OCI-LY7 (cell line): ENCODE measurements at places on chromosomes 4 and X.
A peak's percentile ranks its signal among the peaks of the same experiment; 100 is the strongest.

DNA sequence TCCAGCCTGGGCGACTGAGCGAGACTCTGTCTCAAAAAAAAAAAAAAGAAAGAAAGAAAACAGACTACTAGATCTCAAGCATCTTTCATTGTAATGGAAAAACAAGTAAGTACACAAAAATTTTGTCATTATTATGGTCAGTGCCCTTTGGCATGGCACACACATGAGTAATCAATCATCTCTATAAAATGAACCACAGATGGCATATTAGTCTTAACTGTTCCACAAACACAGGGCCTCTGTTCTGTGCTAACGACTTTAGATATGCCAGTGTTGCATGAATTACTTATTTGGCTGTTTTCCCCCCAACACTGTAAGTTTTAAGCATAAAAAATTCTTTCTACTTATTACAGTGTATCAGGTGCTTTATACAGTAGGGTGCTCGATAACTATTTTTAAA, 90.4 kb downstream of the COX7B2 start:
- DNase-seq: no peak

GRCh38 chrX:73821921-73822559, 259.0 kb downstream of the CHIC1 start:
- DNase-seq: no peak

DNA sequence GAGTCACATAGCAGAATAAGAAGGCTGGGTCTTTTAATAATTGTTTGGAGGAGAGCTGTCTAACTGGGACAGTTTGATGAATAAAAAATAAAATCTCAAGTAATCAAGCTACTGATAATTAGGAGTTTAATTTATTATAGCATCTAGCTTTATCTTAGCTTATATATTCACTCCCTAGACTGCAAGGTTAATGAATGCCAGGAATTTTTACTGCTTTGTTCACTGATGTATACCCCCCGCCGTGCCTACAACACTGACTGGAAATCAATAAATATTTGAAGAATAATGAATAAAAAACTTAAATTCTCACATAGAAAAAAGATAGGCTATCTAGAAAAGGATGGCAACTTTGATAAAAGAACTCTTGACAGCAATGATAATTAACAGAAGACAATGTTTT, 59.7 kb downstream of the IQCM start:
- DNase-seq: no peak

DNA sequence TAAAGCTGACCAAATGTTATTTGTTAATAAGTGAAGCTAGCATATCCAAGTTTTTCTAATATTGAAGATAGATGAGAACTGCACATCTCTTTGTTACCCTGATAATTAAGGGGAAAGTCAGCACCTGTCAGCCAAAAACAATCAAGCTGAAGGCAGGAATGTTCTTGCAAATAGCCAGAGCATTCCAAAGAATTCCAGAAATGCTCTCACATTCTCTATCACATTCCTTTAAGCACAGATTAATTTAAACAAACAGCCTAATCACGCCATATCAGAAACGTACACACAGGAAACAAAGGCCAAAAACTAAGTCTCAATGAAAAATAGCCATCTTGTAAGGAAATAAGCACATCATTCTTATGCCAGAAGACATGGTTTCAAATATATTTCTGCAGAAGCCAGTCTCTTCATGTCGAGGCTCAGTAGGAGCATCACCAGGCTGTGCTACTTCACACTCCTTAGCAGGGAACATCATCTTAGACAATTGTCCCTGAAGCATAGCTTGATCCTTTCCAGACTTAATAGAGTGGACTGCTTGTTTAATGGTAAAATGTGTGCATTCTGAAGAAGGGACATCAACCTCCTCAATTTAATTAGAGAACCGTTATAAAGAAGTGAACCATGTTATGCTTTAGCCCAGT, 252.9 kb upstream of the TTC29 start:
- DNase-seq: no peak

DNA sequence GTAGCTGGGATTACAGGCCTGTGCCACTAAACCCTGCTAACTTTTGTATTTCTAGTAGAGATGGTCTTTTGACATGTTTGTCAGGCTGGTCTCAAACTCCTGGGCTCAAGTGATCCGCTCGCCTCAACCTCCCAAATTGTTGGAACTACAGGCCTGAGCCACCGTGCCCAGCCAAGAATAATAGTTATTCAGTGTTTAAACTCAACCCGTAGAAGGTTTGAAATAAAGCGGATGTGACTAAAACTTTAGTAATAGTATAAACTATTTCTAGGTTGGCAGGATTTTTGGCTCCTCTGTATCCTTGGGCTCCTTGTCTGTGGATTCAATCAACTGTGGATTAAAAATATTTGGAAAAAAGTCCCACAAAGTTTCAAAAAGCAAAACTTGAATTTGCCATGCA, 37.8 kb downstream of the PCDH10 start:
- no peak for DNase-seq

DNA sequence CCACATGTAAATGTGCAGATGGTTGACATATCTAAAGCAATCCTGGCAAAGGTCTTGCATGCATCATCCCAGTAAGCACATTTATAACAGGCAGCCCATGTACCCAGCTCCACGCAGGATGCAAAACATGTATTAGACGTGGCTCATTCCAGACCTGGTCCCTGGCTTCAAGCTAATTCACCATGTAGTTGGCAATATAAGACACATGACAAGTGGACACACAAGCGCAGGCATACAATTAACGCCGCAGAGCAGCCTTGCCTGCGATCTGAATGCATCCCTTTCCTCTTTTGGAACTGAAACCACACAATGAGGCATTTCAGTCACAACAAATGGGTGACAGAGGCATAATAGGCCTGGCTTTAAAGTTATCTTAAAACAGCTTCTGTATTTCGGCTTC, 114.5 kb upstream of the TRIM2 start:
- no peak for DNase-seq

DNA sequence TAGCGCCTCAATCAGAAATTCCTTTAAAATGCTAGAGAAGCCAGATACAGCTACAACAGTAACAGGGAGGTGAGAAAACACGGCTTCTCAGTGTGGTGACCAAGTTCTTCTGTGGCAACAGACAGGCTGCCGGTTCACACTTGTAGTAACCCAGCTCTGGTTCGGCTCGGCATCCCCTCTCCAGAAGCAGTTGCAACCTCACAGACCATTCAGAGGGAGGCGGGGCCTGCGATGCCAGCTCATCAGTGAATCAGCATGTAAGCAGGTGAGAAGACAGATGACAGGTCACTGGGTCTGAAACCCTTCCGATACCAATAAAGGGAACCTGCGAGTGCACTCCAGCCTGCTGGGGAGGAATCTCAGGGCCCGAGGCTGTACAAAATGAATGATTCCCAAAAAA, 251.0 kb downstream of the KCNIP4 start:
- no peak for DNase-seq

- DNase-seq: peak; percentile 25
Observed at GRCh38 chrX:1502853-1503252, 34.1 kb downstream of the P2RY8 start.

DNA sequence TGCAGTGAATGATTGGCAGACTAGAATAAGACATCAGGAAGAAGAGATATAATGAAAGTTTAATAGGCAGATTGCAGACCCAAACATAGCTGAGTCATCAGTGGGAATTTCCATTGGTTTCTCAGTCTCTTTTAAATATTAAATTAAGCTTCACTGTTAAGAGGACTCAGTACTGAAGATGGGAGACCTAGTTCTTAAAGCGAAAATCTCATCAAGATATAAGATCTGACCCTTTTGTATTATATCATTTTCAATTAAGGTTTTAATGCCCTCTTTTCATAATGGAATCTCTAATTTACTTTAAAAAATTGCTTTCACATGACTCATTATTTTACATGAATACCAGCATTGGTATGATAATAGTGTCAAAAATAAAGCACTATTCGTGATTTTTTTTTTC, 168.9 kb upstream of the ATOH1 start:
- no peak for DNase-seq

- peak; percentile 74 for DNase-seq
Observed at GRCh38 chr4:17385403-17385802, 126.5 kb downstream of the QDPR start.

GRCh38 chr4:184424993-184425758, 49.2 kb downstream of the IRF2 start:
- DNase-seq: no peak

GRCh38 chr4:55398461-55398860, 2.7 kb downstream of the TMEM165 start:
- DNase-seq: no peak

GRCh38 chr4:158998624-158999023, 104.3 kb upstream of the RAPGEF2 start:
- no peak for DNase-seq

GRCh38 chrX:3962511-3963311, 249.3 kb upstream of the PRKX start:
- peak; percentile 25 for DNase-seq

DNA sequence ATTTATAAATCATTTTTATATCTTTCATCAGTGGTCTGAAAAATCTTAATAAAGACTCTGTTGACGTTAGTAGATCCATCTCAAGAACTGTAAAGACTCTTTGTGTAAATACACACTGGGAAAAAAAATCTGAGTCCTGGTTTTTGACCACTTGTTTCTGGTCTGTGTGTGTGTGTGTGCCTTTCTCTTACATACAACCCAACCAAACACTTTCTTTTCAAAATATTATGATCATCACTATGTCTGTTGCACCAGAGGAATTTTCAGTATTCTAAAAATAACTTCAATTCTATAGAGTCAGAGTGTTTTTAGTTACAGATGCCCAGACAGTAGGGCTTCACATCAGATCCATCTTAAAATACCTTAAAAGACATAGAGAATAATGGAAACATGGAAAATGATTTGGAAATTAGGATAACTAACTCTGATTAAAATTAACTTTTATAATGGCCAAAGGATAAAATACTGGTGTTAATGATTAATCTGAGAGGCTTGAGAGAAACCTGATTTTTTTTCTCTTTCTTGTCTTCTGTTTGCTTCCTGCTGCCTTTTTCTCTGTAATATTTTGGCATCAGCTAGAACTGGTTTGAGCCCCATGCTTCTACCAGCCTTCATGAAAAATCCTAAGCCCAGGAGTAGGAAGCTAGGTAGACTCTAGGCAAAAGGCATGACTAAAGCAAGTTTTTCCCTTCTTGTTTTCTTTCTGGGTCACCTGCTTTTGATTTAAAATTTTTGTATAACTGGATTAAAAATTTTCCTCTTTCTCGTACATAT, 99.7 kb downstream of the ATXN3L start:
- no peak for DNase-seq

- no peak for DNase-seq
Observed at GRCh38 chr4:10159671-10160070, 43.1 kb upstream of the WDR1 start.

- DNase-seq: no peak
Observed at GRCh38 chrX:34659575-34659974, 2.5 kb upstream of the TMEM47 start.

- DNase-seq: no peak
Observed at GRCh38 chr4:8045909-8046308, 106.2 kb upstream of the AFAP1 start.

DNA sequence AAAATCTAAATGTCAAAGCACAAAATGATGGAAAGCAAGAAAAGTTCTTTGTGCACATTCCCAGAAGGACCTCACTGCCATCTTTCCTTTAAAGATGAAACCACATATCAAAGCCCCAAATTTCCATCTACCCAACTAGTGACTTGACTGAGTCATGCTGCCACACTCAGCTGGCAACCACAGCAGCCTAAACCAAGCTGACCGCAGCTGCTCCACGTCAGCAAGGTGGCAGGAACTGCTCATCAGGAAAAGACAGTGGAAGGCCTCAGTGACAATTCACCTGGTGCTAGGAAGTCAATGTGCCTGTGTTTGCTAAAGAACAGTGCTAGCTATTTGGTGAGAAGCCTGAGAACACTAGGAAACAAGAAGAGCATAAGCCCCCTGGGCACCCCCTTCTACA, 26.1 kb downstream of the ACOX3 start:
- no peak for DNase-seq

DNA sequence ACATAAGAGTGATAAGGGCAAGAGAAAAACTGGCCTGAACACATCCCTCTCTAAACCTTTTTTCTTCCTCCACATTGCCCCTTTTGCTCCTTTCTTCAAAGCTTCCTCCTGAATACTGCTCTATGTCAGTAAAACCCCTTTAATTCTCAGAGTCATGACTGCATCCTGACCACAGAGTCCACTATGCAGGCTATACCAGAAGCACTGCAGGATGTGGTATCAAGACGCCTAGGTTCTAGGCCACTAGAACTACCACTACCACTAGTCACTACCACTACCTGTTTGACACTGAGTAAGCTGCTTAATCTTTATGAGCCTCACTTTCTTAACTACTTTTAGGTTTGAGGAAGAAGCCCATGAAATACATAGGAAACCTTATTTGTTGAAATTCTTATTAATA, 38.7 kb downstream of the ARHGEF9 start:
- no peak for DNase-seq

- no peak for DNase-seq
Observed at GRCh38 chr4:185109736-185110135, 33.3 kb upstream of the SLC25A4 start.

DNA sequence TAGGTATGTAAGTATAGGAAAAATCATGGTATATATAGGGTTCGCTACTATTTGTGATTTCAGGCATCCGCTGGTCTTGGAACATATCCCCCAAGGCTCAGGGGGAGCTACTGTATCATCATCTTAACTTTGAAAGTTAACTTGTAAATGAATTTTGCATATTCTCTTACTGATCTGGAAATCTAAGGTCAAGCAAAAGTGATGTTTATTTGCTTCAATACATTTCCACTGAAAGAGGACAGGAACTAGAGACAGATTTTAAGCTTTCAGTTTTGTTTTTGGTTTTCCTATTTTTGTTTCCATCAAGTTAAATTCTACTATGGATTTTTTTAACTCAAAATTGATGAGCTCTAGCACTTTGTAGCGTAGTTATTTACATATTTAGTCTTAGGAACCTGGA, 56.2 kb downstream of the NAF1 start:
- no peak for DNase-seq

GRCh38 chr4:42914937-42915336, 22.4 kb downstream of the GRXCR1 start:
- DNase-seq: no peak

DNA sequence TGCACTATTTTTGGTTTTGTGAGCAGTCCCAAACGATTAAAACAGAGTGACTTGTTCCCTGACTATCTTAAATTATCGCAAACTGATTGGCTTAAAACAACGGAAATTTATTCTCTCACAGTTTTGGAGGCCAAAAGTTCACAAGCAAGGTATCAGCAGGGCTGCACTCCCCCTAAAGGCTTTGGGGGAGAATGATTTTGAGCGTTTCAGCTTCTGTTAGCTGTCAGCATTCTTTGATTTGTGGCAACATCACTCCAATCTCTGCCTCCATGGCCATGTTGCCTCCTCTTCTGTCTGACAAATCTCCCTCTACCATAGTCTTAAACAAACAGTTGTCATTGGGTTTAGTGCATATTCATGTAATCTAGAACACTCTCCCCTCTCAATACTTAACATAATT, 459.6 kb upstream of the ATOH1 start:
- DNase-seq: no peak

GRCh38 chrX:39196192-39197102, 395.2 kb downstream of the MID1IP1 start:
- peak; percentile 11 for DNase-seq

GRCh38 chr4:185722029-185722316, 90.0 kb downstream of the SORBS2 start:
- no peak for DNase-seq

- no peak for DNase-seq
Observed at GRCh38 chr4:3629665-3630064, 97.4 kb upstream of the LRPAP1 start.
